ELR (cell line): ENCODE measurements at places on chromosomes 13 and 19.

DNA sequence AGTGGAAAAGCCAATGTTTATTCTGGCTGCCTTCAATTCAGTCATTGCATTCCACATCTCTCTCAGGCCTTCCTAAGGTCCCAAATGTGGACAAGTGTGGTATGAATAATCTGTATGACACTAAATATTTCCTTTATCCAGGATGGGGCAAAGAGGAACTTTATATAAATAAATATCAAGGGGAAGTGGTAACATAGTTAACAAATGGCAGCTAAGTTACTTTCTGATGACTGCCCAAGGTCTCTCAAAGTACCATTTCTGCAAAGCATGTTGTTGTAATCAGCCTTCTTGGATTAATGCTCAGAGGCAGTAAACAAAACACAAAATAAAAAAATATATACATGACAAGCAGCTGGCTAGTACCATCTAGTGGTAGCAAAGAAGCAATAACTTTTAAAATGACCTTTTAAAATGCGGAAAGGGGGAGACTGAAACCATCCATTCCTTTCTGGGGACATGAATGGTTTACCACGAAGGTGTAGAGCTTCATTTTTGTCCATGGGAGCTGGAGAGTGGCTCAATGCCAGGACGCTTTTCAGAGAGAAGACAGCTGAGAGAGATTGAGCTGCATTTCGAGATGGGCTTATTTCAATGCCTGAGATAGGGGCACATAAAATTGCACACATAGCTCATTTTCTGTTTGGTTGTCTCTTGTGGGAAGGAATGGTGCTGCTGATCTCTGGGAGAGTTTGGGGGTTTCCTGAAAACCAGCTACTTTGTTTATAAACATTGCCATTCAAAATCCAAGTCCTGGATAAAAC, 259.2 kb downstream of the RFC3 start:
- peak; percentile 61 for DNase-seq

- no peak for DNase-seq
Observed at GRCh38 chr19:10744253-10744798, 26.4 kb downstream of the DNM2 start.

GRCh38 chr13:41458761-41459431, 1.5 kb downstream of the RGCC start:
- DNase-seq = peak; percentile 59

- DNase-seq = no peak
Observed at GRCh38 chr13:78785764-78786163, 126.8 kb upstream of the OBI1 start.

DNA sequence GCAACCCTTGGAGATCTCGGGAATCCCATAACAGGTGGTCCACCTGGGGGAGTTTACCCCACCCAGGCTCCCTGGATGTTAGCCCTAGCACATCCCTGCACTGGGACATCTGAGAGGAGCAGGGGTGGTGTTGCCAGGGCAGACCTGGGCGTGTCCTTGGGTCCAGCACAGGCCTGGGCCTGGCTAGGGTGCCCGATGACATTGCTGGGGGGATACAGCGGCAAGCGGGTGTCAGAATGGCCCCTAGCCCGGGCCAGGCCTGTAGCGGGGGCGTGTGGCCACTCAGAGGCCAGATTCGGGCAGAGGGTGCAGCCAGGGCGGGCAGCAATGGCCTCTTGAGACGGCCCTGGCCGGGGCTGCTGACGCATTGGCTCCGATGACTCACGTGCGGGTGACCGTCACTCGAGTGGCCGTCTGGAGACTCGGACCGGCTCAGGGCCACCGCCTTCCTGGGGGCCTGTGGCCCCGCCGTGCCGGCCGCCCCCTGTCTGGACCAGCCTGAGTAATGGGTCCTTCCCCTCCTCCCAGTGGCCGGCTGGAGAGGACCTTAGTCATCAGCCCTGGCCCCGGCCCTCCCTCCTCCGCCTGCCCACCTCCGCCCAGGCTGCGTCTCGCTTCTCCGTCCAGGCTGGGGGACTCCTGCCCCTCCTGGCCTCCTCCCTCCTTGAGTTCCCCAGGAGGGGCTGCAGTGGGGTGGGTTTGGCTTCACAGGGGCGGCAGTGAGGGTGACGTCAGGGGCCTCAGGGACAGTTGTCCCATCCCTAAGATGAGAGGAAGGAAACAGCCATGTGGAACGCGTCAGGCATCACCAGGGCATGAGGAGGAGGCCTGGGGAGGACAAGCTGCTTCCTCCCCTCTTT, 23.2 kb upstream of the CRTC1 start:
- DNase-seq = peak; percentile 86

- DNase-seq = peak; percentile 80
Observed at GRCh38 chr19:12611361-12611699, 610 bp downstream of the ZNF791 start.

DNA sequence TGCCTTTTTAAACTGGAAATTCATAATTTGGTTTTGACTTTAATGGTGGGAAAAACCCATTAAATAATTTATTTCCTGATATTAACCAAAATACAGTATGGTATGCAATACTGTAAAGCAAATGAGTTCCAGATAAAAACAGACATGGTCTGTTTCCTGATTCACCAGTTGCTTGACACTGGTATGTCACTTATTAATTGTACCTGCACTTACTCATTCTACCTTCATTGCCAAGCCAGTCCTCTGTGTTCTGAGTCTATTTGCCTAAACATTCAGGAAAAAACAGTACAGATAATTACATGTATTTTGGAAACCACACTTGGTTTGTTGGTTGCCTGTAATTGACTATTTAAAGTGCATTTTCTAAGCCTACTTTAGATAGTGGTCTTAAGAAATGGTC, 159.3 kb downstream of the TNFRSF19 start:
- no peak for DNase-seq

DNA sequence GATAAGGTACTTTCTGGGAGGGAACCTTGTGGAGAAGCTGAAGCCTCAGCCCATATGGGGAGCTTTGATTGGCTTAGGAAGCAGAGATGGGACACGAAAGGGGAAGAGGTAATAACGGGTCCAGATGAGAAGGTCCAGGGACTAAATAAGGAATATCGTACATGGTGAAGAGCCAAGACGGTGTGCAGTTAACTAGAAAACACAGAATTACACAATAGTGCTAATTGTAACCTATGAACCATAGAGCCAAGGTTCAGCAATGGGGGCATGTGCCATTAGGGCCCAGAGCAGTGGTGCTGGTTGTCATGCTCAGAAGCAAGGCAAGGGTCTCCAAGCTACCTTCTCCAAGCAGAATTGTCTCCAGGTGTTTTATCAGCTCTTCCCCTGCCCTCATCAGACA, 106.1 kb downstream of the IRS2 start:
- no peak for DNase-seq

- DNase-seq = peak; percentile 48
Observed at GRCh38 chr13:20964904-20965303, 62.4 kb upstream of the XPO4 start.

DNA sequence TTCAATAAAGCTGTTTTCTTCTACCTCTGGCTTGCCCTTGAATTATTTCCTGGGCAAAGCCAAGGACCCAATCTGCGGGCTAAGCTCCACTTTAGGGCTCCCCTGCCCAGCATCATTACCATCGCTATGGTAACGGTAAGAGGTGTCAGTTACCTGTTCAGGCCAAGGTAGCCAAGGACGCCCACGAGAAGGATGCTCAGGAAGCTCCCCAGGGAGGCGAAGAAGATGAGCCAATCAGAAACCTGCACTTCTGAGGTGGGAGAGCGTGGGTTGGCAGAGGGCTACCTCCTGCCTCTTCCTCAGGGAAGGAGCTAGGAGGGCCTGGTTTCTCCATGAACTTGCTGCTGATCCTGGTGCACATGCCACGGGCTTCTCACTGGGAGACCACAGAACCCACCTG, 24.7 kb downstream of the IL12RB1 start:
- no peak for DNase-seq

GRCh38 chr19:4583961-4584669, 24.6 kb upstream of the SEMA6B start:
- DNase-seq = no peak

DNA sequence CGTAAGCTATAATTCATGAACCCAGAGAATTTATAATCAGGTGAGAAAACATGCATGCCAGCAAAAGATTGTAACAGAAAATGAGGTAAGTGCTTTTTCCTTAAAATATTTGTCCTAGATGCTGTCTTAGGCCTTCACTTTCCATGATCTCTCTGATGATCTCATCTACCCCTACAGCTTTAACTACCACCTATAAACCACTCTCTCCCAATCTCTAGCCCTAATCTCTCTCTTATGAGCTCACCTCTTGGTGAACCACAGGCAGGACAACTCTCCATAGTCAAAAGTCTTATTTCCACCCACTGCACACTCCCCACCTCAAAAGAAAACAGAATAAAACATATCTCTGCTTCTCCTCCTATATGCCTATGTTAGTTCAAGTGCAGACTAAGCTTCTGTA, 137.1 kb downstream of the SLC7A1 start:
- DNase-seq = no peak

DNA sequence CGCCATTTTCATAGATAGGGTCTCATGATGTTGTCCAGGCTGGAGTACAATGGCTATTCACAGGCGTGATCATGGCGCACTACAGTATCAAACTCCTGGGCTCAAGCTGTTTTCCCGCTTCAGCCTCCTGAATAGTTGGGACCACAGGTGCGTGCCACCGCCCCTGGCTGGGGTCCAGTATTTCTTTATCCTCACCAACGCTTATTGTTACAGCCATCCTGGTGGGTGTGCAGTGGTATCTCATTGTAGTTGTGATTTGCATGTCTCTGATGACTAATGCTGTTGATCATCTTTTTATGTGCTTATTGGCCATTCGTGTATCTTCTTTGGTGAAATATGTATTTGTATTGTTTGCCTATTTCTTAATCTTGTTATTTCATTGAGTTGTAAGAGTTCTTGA, 49.0 kb downstream of the SIPA1L3 start:
- no peak for DNase-seq

- no peak for DNase-seq
Observed at GRCh38 chr19:33443638-33444561, 70.4 kb downstream of the CEBPG start.

DNA sequence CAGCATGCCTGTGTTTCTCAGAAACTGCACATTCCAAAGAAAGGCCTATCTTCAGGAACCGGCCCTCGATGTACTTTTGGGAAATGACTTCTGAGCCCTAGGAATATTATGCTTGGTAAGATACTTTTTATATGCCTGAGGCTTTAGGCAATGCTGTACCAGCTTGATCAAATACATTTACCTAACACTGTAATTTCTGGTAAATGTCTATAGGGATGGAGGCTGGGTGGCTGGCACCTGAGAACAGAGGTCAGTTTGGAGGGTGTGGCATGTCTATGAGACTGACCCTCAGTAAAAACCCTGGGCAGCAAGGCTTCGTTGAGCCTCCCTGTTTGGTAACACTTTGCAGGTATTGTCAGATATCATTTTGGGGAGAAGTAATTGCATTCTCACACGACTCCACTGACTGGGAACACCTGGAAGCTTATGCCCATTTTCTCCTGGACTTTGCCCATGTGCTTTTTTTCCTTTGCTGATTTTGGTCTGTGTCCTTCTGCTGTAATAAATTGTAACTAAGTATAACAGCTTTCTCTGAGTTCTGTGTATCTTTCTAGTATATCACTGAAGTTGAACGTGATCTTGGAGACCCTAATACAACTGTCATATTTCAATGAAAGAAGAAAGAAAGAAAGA, 1339.1 kb downstream of the OLFM4 start:
- DNase-seq = no peak

DNA sequence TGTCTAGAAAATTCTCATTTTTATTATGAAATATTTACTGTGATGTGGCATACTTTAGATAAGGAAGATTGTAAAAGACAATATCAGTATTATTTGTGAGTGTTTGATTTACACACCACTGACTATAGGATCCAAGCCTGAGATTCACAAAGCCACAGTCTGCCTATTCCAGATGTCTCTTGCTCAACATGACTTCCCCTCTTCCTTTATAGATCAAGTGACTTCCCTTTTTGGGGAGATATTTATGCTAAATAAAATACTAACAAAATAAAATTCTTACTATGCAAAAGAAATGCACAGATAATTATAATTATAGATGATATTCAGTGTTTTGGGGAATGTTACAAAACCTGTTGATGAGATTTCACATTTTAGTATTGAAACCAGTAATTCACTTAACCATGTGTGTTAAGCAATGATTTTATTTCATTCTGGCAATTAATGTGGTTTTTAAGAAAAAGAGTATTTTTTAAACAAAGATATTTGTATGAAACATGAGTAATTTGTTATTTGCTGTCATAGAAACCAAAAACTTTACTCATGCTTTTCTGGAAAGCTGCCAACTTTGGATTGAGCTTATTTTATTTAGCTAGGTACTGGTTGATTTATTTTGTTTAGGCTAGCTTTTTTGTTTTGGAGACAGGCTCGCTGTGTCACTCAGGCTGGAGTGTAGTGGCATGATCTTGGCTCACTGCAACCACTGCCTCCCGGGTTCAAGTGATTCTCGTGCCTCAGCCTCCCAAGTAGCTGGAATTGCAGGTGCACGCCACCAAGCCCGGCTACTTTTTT, 13.7 kb upstream of the GPR183 start:
- peak; percentile 94 for DNase-seq

DNA sequence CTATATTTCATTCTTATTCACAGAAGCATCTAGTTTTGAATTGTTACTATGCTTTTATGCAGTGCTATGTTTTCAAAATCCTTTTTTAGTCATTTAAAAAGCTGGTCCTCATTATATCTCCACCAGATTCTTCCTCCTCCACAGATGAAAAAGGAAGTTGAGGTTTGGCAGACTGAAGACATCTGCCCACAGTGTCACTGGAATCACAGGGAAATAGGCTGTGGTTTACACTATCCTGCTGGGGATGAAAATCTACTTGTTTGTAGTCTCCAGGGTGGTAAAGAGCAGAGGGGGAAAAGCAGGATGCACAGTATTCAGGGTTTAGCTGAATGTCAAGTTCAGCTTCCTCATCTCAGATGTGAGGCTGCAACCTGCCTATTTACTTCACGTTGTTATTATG, 351.2 kb downstream of the DNAJC15 start:
- no peak for DNase-seq

DNA sequence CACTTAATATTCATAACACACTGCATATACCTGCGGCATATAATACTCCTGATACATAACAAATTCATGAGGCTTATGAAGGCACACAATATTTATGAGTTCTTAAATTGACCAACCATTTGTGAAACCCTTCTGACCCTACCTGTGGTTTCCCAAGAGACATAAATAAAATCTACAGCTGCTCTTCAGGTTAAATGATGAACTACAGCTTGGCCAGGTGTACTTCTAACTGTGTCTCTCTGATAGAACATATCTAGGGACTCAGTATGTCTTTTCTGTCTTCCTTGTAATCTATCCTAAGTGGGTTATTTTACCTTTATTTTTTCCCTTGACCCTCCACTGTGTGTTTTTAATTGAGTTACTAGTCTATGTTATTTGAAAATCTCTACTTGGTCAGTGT, 189.9 kb upstream of the UFM1 start:
- no peak for DNase-seq

GRCh38 chr13:96646515-96647211, 347.6 kb downstream of the OXGR1 start:
- no peak for DNase-seq

DNA sequence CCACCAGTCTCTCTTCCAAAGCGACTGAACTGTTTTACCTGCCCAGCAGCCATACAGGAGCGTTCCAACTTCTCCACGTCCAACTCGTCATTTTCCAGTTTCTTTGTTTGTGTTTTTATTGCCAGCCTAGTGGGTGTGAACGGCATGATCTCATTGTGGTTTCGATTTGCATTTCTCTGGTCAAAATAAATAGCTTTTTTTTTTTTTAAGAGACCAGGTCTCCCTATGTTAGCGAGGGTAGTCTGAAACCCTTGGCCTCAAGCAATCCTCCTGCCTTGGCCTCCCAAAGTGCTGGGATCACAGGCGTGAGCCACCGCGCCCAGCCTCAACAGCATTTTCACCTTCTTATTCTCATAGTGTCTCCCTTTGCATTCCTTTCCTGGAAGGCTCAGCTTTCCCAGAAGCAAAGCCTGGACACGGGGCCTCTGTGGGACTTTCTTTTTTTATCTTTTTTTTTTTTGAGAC, 4.2 kb upstream of the JSRP1 start:
- peak; percentile 55 for DNase-seq

- no peak for DNase-seq
Observed at GRCh38 chr13:98496479-98496791, 80.5 kb downstream of the STK24 start.
